ENCODE measurements at places on chromosomes 12 and 14.

GRCh38 chr12:105226219-105226618 lies 9.8 kb downstream of the APPL2 start:
- peak; percentile 71 for DNase-seq

DNA sequence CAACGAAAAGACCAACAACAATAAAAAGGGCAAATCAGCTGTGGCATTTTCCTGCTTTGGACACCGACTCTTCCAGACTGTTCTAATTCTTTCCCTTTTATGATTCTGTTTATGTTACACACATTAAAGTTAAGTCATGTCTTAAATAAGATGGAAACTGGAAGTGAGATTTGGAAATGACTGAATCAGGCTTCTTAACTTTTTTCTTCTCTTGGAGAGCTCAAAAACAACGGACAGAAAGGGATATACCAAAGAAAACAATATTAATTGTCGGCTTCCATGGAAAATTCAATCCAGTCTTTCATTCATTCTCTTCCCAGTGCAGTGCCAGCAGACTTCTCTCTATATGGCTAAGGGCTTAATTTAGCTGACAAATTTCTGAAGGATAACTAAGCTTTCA lies 214.9 kb upstream of the DDHD1 start:
- DNase-seq = no peak

DNA sequence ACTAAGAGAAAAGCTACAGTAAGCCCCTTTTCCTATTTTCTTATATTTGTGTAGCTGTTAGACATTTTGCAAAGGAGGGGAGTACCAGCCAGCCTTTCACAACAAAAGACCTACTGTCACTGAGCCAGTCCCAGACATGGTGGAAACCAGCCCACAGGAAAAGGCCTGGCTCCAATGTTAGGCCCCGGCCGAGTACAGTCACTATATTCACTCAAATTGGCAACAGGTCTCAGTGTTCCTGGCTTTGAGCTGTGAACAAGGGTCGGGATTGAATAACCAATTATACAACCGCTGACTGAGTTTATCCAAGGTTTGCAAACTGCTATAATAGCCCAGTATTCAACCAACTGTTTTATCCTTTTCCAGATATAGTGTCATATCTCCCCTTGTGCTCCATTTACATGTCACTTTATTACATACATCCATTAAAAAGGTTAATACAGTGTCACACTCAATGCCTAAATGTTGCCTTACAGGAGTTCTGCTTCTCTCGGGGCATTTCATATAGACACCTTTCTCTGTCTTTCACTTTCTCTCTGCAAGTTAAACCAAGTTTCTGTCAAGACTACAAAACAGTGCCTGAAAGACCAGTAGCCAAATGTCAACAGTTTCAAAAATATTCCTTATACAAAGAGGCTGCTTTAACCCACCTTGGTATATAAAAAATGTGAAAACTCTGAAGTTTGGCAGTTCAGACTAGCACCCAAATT lies 178.1 kb downstream of the SOX5 start:
- DNase-seq = no peak

DNA sequence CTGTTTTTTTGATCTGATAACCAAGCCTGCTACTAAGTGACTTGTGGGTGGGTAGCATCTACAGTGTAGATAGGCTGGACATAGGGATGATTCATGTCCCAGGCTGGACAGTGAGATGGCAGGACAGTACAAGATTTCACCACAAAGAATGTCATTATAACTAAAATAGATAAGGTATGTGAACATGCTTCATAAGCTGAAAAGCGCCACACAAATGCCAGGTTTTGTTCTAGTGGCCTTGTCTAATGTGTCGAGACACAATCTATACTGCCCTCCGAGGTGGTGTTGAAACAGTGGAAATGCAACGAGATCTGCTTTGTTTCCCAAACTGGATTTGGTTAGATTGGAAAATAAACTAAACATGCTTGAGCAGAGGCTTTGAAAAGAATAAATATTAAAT lies 4.4 kb downstream of the LGALS3 start:
- DNase-seq = peak; percentile 76

DNA sequence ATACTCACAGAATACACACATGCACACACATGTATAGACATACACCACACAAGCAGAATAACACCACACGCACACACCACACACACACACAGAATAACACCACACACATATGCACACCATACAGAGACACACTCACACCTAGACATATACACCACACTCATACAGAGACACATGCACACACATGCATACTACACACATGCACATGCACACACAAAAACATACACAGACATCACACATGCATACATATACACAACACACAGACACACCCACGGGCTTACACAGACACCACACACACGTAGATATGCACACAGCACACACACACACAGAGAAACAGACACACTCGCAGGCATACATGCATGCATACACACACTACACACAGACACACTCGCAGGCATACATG lies 49.7 kb downstream of the NTF3 start:
- DNase-seq = no peak
